ENCODE measurements at places on chromosomes 16 and 17.
A peak's percentile ranks its signal among the peaks of the same experiment; 100 is the strongest.

DNA sequence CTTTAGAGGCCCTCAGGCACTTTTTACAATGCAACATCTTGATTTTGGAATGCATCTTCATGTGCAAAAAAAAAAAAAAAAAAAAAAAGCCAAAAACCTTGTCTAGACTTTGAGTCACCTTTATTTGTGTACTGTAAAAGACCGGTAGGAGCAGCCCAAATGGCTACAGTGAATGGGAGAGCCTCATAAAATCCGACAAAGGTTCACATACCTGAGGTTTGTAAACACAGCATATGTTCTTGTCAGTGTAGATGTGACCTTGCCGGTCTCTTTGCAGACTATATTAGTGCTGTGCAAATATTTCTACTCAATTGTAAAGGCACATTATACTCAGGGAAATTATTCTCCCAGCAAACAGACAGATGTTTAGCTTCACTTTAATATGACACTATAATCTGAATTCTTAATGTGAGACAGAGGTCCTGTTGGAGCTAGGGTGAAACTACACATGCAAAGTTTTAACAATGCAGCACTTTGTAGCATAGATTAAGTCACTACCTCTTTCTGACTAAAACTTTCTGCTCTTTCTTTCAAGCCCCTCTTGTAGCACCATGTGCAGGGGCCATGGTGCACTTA, 211.3 kb downstream of the CA10 start:
- no peak for DNase-seq

GRCh38 chr17:62950067-62950466, 16.0 kb upstream of the TANC2 start:
- DNase-seq, result no peak

DNA sequence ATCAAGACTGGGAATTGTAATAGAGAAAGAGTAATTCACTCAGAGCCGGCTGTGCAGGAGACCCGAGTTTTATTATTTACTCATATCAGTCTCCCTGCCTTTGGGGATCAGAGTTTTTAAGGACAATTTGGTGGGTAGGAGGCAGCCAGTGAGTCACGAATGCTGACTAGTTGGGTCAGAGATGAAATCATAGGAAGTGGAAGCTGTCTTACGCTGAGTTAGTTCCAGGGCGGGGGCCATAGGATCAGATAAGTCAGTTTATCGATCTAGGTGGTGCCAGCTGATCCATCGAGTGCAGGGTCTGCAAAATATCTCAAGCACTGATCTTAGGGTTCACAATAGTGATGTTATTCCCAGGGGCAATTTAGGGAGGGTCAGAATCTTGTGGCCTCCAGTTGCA, 20.2 kb upstream of the GUCY2D start:
- DNase-seq, result no peak

GRCh38 chr16:85209526-85210121, 97.4 kb upstream of the CIBAR2 start:
- no peak for DNase-seq

DNA sequence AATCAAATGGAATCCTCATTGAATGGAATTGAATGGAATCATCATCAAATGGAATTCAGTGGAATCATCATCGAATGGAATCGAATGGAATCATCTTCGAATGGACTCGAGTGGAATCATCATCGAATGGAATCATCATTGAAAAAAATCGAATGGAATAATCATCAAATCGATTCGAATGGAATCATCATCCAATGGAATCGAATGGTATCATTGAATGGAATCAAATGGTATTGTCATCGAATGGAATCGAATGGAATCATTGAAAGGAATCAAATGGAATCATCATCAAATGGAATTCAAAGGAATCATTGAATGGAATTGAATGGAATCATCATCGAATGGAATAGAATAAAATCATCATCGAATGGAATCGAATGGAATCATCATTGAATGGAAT, 619.3 kb downstream of the TP53TG3F start:
- no peak for DNase-seq

DNA sequence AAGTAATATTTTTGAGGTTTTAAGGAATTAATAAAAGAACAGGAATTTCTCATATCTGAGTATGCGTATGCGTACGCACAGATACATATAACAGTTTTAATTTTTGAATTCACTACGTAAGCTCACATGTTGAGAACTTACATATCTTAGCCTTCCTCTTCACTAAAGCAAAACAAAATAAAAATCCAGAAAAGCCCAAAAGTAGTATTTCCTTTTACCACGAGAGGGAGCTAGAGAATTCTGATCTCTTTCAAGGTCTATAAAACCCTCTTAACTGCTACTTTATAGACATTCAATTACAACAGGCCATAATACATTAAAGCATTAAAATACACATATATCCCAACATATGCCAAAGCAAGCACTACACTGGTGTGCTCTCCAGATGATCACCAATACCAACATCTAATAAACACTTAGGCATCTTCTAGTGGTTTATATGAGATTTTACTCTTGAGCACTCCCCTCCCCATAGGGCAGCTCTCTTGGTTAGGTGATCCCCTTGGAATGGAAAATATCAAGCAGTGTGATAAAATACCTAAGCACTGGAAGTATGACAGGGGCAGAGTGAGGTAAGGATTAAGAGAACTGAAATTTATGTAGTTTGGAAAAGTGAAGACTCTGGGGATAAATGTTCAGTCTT, 94.0 kb downstream of the SKAP1 start:
- DNase-seq, result peak; percentile 78

GRCh38 chr17:29667969-29668368, 45.3 kb upstream of the CORO6 start:
- no peak for DNase-seq

GRCh38 chr16:84502075-84502474, 2.4 kb downstream of the MEAK7 start:
- DNase-seq, result no peak

DNA sequence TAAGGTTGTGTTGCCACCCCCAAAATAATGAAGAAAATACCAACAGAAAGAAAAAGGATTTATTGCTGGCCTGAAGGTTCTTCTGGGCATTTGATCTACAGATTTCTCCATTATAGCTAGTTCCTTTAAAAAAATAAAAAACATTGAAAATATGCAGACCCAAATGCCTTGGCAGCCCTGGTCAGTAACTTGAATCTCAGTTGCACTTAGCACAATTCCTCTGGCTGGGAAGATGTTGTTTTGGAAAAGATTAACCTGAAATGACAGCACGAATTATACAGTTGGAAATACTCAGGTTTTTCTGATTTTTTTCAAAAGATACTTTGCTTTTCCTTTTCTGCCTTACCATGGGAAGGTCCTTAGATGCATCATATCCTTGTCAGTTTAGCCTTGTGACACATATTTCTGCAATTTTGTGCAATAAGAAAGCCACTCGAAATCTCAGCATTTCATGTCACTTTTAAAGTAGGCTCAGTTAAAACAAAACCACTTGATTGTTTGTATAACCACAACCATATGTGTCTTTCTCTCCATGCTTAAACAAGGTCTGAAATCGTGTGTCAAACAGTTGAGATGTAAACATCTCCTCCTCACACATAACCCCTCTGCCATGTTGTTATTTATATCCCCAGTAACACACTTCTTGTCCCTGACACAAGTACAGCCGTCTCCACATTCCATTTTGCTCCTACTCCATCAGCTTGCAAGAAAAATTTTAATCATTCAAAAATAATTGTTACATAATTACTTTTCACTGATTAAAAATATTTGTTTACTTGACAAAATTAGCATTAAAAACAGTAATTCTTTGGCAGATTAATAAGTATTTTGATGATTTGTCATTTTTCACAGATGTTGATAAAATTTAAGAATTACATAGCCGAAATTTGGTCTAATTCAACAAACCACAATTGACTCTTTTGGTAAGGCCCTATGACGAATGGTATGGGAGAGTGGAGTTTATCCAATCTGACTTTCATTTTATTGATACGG, 61.1 kb downstream of the SIAH1 start:
- no peak for DNase-seq

DNA sequence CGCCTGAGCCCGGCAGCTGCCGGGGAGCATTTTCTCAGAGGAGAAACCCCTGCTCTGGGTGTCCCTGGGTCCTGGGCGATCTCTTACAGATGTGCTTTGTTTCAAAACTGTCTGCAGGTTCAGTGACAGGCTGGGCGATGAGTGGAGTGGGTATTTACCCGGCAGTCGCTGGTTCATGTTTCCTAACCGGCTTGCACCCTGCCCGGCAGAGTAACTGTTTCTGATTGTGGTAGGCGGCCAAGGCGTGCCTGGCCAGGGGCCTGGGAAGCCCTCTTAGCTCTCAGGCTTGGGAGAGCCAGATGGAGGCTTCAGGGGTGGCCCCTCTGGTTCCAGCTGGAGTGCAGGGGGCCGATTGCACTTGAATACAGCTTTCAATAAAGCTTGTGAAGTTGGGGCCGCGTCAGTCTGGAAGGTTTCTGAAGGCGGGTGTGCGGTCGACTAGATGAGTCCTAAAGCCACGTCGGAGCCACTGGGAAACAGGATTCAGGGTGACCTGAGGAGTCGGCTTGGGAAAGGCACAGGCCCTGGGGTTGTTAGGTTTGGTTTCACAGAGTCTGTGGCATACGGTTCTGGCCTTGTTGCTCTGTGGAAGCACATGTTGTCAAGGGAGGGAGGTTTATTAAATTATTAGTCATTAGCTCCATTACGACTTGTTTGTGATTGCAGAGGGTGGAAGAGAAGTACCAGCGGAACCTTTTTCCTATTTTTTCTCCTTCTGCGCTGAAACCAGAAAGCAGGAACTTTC, 1.4 kb downstream of the BAIAP2 start:
- DNase-seq, result no peak

- DNase-seq, result no peak
Measured at GRCh38 chr17:2883544-2884213, 87.4 kb downstream of the RAP1GAP2 start.

- DNase-seq, result no peak
Measured at GRCh38 chr17:67994817-67995569, 1.3 kb downstream of the C17orf58 start.

- no peak for DNase-seq
Measured at GRCh38 chr17:74433421-74434121, 1.7 kb downstream of the GPRC5C start.

GRCh38 chr16:85928401-85928820, 29.4 kb downstream of the IRF8 start:
- DNase-seq, result no peak

- DNase-seq, result no peak
Measured at GRCh38 chr17:58968426-58969061, 138.1 kb downstream of the TRIM37 start.

DNA sequence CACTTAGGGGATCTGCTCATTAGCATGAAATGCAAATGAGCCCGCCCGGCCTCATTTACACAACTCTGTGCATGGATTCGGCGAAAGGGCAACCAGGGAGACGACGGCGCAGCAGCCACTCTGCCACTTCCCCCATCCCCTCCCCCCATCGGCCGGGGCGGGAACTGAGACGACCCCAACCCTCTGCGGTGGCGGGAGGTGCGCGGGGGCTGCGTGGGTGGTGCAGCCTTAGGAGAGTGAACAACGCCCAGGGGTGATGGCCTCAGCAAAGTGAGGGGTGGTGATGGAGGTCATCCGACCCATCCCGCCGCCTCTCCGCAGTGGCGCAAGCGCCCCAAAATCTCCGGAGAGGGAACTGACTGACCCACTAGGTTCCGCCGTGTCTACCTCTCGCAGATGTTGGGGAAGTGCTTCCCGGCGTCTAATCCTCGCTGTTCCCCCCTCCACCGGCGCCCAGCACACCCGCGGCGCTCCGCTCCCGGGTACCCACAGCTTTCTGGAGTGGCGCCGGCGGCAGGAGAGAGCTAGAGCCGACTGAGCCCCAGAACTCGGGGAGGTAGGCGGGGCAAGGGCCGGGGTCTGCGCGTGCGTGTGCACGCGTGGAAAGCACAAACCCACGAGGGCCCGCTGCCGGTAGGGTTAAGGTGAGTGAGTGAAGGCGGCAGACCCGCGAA, 1.4 kb upstream of the CACNA1G start:
- DNase-seq, result no peak

DNA sequence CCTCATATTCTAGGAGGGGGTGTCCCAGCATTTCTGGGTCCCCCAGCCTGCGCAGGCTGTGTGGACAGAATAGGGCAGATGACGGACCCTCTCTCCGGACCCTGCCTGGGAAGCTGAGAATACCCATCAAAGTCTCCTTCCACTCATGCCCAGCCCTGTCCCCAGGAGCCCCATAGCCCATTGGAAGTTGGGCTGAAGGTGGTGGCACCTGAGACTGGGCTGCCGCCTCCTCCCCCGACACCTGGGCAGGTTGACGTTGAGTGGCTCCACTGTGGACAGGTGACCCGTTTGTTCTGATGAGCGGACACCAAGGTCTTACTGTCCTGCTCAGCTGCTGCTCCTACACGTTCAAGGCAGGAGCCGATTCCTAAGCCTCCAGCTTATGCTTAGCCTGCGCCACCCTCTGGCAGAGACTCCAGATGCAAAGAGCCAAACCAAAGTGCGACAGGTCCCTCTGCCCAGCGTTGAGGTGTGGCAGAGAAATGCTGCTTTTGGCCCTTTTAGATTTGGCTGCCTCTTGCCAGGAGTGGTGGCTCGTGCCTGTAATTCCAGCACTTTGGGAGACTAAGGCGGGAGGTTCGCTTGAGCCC, 11.6 kb downstream of the STH start:
- DNase-seq, result no peak

DNA sequence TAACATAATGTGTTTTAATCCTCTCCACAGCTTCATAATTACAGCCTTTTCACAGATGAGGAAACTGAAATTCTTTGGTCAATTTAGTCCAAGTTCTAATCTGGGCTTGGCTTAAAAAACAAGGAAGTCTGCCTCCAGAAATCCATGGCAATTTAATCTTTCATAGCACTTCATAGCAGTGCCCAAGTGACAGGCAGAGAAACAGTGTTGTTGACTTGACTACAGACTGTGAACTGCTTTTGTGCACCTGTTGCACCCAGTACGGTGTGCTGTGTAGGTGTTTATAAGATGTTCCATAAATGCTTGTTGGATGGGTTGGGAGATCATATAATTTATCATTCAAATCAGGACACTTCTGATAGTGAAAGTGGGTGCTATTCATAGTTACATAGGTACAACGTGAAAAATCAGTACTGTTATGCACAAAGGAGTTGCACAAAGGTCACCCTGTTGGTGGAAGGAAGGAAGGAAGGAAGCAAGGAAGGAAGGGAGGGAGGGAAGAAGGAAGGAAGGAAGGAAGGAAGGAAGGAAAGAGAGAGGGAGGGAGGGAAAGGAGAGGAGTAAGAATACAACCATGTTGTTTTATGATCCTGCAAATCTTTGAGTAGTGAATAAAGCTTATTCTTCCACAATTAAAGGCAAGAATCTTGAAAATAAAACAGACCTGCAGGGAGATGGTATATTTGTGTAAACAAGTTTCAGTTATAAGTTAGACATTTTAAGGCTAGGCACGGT, 56.5 kb upstream of the HLF start:
- no peak for DNase-seq

- DNase-seq, result no peak
Measured at GRCh38 chr16:56691885-56692284, 9.6 kb downstream of the MT1X start.

DNA sequence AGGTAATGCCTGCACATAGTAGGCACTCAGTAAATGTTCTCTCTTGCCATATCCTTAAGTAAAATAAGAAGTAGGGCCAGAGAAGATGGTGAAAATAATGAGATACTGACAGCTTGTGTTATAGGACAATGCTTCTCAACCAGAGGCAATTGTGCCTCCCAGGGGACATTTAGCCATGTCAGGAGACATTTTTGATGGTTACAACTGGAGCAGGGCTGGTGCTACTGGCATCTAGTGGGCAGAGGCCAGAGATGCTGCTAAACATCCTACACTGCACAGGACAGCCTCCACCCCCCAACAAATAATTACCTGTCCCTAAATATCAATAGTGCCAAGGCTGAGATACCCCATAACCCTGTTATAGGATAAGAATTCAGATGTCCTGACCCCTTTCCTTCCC, 1.7 kb downstream of the RAD51D start:
- peak; percentile 22 for DNase-seq

- DNase-seq, result no peak
Measured at GRCh38 chr17:61321344-61321743, 78.3 kb upstream of the TBX2 start.
